ENCODE measurements at places on chromosomes 3 and 15. TPM values are rescaled to one million over a fixed set of nuclear protein-coding genes. Genes with fewer than 3 reads are reported as not detected.

Gene DZIP1L
- total RNA-seq, result not detected

GRCh38 chr15:82909080-82909815, 43.3 kb downstream of the HOMER2 start:
- no peak for DNase-seq

GRCh38 chr3:196931828-196932587, 10.3 kb downstream of the NCBP2 start:
- DNase-seq, result no peak

DNA sequence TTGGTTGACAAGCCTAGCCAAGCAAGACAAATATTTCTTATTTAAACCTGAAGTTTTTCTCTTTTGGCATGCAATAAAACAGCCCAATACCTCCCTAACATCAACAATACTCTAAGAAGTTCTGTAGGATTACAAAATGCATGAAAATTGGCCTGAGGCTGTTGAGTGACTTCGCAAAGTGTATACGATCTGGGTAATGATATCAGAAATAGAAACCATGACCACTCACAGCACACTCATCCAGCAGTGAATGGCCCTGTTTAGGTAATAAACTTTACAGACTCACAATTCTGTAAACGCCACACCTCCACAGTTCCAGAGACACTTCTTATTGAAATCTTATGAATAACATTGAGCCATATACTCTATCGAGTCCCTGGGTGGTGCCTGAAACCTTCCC, 83.0 kb upstream of the NAALADL2 start:
- DNase-seq, result no peak

- peak; percentile 61 for DNase-seq
Measured at GRCh38 chr3:45684327-45684892, 4.8 kb upstream of the SACM1L start.

- DNase-seq, result no peak
Measured at GRCh38 chr3:134807189-134807588, 12.1 kb downstream of the EPHB1 start.

Measured in CD8-positive, alpha-beta T cell (primary cell).